NCI-H2107 (cell line): ENCODE measurements at places on chromosomes 5 and 9.

- no peak for DNase-seq
Observed at GRCh38 chr9:134340475-134341160, 14.4 kb downstream of the RXRA start.

DNA sequence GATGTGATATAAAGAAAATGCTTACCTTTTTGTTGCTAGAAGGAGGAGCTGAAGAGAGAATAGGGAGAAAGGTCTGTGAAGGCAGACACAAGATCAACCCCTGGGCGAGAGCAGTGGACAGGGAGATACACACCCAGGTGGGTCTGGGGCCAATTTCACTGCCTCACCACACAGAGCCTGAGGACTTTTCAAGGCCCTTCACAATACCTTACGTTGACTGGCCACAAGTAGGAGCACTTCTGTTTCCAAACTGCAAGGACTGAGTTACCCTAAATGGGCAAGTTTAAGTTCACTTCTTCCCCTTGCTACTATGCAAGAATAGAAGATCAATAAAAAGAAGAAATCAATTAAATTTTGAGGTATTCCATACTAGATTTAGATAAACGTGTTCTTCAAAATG, 174.5 kb upstream of the SLC12A2 start:
- DNase-seq, result peak; percentile 2

DNA sequence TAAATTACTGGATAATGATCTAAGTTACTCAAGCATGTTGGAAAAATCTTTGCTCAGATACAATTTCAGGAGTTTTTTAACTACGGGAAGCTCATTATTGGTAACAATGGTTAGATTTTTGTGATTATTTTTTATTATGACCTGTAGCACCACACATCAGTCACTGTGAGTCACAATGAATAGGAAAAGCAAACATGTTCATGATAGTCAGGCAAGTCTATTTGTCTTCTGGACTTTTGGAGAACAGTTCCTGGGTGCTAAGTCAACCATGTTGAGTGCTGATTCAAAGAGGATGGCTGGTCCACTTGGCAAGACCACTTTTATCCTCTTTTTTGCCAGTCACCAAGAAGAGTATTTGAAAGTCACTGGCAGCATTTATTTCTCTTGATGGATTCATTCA, 403.2 kb downstream of the KIF4B start:
- no peak for DNase-seq

GRCh38 chr5:94742852-94743251, 124.4 kb downstream of the SLF1 start:
- no peak for DNase-seq

- no peak for DNase-seq
Observed at GRCh38 chr9:74245866-74246497, 251.2 kb upstream of the RORB start.

- no peak for DNase-seq
Observed at GRCh38 chr5:99022250-99022649, 93.4 kb upstream of the CHD1 start.

DNA sequence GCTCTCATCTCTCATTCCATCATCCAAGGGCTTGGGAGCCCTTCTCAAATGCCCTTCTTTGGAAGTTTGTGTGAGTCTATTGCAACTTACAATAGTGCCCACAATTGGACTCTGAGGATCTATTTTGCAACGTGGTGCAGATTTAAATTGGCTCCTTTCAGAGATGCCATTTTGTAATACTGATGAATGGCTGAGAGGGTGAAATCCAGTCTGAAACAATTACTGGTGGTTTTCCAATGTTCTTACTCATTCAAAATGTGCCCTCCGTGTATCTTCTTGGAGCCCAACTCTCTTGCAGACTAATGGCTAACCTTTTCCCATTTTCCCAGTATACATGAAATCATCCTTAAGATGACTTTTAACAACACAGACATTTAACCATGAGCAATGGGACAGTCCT, 6.1 kb downstream of the ZNF462 start:
- DNase-seq, result no peak

DNA sequence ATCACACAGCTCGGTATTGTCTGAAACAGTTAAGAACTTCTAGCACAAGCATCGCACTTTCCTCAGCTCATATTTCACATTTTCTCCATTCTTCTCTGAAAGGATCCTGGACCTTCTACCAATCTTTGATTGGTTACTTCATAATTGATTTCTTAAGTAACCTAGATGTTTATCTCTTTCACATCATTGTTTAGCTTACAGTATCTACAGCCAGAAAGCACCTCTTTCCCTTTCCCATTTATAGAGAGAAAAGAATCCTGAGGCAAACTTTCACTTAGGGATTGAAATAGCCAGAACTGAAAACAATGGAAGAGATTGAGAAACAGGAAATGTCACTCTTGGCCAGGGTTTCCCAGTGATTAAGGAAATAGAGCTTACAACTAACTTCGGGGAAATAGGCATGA, 2.5 kb downstream of the IL33 start:
- DNase-seq, result no peak

DNA sequence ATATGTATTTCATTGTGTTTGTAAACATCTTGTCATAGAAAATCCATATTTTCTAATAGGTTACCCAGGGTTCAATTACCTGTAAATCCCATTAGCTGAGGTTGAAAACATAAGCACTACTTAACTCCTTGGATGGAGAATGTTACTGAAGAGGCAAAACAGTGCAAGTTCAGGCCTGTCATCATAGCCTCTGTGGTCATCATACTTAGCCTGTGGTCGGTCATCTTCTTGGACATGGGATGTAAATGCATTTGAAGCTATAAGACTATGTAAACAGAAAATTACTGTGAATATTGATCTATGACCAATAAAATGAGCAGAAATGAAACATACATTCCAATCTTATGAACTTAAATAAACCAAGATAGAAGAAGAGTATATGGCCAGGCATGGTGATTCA, 164.7 kb downstream of the CHSY3 start:
- no peak for DNase-seq

DNA sequence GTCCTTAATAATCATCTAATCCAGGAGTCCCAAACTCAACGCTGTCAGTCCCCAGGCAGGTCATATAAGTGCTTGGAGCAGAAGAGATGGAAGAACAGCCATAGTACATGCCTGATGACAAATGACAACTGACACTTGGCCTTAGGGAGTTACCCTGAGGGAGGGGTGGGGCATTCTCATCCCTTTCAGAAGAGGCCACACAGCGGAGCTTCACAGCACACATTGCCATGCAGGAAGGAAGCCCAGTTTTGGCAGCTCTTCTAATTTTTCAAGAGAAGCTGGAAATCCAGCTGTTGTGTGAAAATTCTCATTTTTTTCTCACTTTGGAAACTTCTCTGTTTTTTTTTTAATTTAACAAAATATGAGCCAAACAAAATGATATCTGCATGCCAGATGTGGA, 89.0 kb downstream of the ASTN2 start:
- DNase-seq, result no peak

DNA sequence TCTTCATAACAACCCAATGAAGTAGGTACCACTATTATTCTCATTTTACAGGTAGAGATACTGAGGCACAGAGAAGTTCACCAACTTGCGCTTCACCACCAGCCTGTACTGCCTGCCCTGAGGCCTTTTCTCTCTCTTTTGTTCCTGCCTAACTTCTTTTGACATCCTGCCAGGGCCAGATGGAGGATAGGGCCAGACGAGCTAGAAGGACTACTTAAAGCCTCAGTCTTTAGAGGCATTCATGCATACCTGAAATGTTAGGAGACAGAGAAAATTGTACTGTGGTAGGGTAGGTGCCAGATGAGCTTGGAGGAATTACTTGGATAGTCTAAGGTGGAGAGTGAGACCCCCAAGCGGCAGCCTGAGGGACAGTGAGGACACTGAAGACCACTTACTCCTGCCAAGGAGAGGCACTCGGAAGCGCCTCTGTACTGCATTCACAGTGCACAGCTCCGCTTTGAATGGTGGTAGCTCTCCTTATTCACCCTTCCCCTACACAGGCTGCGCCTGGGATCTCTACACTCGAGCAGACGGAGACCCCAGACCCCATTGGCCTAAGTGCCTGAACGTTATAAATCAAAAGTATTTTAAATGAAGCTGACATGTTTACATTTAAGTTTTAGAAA, 6.2 kb upstream of the ORM1 start:
- no peak for DNase-seq

GRCh38 chr9:115118879-115119218, 892 bp upstream of the TNC start:
- no peak for DNase-seq

DNA sequence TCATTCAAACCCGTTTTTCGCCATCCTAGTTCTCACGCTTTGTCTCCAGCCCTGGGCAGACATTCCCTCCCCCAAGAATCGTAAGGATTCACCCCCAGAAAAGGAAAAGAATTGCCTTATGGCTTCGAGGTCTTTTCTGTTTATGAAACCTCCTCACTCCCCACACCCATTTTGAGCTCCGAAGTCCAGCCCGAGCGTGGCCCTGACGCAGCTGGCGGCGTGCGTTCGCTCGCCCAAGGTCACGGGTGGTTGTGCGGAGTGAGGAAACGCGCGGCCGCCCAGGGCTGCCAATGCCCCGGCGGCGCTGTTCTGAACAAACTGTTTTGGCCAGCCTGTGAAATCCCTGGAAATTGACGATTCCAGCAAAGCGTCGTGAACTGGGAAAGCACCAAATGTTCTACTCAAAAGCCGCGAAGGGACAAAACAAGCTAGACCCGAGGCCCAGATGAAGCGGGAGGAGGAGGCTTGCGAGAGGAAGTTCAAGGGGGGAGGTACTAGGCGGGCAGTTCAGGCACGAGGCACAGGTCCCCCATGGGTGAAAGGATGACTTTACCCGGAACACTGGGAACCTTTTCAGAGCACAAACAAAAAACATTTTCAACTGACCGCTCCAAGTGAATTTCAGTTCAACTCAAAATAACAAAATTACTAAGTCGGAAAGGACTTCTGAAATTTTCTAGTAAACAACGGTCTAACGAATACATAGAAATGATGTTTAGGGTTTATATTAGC, 683 bp upstream of the ZFAND5 start:
- no peak for DNase-seq

GRCh38 chr5:473551-474192, 30.7 kb downstream of the EXOC3 start:
- no peak for DNase-seq

DNA sequence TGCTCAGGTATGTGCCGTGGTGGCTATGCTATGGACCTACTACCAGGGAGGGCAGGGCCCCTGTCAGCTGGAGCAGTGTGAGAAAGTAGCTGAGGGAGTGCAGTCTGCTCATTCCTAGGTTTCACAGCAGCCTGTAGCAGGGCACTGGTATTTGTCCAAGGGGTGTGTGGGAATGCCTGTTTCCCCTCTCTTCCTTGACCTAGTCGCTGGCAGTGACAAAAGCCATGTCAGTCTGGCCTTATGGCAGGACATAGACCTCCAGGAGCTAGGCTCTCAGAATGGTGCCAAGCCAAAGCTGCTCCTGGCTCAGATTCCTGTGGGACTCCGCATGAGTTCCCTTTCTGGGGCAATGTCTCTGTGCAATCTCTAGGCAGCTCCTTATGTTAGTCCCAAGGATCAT, 253.9 kb upstream of the TYRP1 start:
- no peak for DNase-seq

DNA sequence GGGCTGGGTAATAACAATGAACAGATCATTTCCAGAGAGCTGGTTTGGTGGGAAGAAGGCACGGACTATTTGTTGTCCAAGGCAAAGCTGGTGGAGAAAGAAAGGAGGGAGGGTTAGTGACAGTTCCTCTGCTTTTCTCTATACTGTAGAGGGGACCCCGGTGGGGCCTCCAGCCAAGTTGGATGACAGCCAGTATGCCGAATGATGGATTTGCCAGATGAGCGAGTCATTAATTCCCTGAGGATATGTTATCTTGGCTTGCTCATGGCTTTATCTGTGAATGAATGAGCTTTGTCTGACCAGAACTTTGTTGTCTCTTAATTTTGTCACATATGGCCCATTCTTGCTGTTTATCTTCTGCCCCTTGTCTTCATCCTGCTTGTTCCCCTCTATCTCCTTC, 158.6 kb upstream of the GLRA1 start:
- no peak for DNase-seq

- DNase-seq, result no peak
Observed at GRCh38 chr5:82622205-82622604, 344.1 kb upstream of the RPS23 start.

- DNase-seq, result no peak
Observed at GRCh38 chr5:173839117-173839713, 48.9 kb upstream of the CPEB4 start.

DNA sequence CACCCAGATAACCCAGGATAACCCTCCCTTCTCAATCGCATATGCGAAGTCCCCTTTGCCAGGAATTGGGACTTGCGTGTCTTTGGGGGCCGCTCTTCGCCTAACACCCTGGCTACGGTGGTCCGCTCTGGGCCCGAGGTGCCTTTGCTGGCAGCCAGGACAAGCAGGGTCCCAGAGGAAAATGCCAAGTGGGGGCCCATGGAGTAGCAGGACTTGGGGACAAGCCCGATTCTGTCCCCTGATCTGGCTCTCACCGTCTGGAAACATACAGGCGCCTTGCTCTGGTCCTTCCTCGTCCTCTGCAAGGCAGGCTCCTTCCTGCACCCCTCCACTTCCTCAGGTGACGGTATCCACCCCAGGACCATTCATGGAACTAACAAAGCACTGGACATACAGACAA, 78.1 kb upstream of the UNC5A start:
- no peak for DNase-seq

- DNase-seq, result no peak
Observed at GRCh38 chr5:148973455-148973854, 89.4 kb downstream of the SH3TC2 start.

DNA sequence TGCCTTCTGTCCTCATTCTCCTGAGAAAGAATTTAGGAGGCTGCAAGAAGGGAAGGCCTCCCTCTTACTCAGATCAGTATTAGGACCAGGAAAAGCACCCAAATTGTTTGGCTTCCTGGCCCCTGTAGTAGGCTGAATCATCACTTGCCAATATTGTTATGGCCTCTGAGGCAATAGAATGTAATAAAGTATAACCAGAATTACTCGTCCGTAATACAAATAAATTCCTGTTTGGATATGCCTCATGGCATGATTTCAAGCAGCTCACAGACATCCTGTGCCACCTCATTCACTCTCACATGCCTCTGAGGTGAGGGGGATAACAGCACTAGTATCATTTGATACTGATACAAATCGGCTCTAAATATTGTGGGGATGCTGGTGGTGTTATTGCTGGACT, 427.3 kb downstream of the ISL1 start:
- no peak for DNase-seq

DNA sequence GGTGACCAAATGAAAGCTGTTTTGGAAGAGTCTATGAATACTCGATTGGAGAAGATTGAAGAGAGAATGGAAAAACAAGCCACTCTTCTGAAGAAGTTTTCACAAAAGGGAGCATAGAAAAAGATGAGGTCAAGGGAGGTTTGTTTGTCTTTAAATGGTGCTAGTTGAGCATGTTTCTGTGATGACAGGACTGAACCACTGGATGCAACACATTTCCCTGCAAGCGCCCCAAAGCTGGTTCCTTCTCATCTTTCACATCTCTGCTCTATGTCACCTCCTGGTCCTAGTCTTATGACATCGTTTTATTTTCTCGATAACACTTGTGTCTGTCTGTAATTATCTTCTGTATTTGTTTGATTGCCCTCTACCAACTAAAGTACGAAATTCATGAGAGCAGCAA, 3.8 kb upstream of the CCDC192 start:
- no peak for DNase-seq
